Activated CD8-positive, alpha-beta memory T cell treated with anti-CD3 and anti-CD28 coated beads for 24 hours (primary cell): ENCODE measurements at places on chromosomes 6 and 20.

DNA sequence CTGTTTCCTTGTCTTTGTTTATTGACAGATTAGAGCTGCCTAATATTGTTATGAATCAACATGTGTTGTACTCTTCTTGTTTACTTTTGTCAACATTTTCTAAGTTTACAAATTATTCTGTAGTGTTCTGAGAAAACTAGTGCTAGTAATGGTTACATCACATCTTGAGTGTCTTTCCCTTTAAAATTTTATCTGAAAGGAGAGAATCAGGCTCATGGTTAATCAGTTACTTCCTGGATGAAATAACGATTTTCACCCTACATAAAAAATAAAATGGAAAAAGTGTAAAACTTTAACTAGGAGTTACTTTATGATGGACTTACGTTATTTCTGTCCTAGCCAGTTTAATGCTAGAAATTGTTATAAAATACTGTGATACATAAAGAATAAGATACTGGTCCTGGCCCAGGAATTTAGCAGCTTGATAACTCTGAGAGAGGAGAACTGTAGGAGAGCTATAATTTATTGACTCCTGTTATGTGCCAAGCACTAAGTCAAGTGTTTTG, 26.4 kb upstream of the BMP5 start:
- DNase-seq: no peak

- DNase-seq: no peak
Measured at GRCh38 chr6:42163981-42164380, 9.2 kb upstream of the GUCA1A start.

GRCh38 chr20:3162080-3162611, 2.5 kb upstream of the FASTKD5 start:
- DNase-seq: no peak

DNA sequence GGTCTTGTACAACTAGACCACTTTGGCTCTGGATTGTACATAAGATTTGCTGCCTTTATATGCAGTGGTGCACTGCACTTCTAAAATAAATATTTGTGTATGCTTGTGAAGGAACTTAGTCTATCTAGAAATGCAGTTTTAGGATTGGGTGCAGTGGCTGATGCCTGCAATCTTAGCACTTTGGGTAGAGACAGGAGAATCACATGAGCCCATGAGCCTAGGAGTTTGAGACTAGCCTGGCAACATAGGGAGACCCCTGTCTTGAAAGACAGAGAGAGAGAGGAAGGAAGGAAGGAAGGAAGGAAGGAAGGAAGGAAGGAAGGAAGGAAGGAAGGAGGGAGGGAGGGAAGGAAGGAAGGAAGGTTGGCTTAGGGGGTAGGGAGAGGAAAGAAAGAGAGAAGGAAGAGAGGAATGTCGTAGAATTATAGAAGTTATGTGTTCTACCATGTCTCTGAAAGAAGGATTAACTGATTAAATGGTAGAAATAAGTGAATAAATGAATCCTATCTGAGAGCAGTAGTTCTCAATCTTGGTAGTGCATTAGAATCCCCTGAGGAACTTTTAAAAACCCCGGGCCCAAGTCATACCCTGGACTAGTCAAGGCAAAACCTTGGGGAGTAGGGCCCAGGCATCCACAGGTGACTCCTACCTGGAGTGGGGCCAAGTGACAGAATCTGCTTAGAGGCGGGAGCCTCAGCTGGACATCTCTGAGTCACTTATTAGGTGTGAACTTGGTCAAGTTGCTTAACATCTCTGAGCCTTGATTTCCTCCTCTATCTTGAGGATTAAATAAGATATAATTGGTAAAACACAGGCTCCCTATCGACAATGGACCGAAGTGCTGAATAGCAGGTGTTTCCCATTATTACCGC, 130.3 kb downstream of the ZNF217 start:
- DNase-seq: no peak

- no peak for DNase-seq
Measured at GRCh38 chr6:159902620-159903019, 11.8 kb downstream of the MAS1 start.

- no peak for DNase-seq
Measured at GRCh38 chr20:20744170-20744725, 31.8 kb upstream of the RALGAPA2 start.

GRCh38 chr20:61746781-61747180, 318.9 kb downstream of the TAF4 start:
- no peak for DNase-seq

- no peak for DNase-seq
Measured at GRCh38 chr6:49639177-49639817, 2.7 kb upstream of the RHAG start.

- no peak for DNase-seq
Measured at GRCh38 chr20:35904982-35905663, 49.2 kb downstream of the SCAND1 start.

DNA sequence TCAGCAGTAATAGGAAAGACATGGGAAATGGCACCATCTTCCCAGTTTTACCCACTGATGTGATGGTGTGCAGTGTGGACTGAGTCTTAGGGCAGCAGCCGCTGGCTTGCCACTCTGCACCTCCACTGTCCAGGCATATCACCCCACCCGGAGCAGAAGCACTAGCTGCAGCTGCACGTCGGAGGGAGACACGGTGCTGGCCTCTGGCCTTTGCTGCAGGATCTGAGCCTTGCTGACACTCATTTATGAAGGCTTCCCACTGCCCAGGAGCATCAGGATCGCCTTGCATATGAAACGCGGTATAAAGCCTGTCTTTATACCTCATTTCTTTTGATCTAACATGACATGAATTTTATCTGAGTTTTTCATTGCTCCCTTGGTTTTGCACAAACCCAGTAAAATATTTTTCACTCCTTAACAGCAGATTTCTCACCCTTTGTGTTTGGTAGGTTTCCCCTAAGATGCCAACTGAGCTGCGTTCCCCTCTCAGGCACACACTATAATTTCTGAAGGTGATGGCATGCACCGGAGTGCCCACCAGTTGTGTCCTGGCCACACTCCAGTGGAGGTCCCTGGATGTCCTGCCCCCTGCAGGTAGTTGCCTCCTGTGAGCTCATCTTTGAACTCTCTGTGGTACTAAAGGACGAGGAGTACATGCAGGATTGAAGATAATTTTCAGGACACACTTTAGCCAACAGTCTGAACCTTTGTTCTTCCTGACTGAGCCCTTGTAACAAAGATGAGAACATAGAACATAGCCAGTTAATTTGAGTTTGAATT, 9.0 kb upstream of the EXOC2 start:
- no peak for DNase-seq

DNA sequence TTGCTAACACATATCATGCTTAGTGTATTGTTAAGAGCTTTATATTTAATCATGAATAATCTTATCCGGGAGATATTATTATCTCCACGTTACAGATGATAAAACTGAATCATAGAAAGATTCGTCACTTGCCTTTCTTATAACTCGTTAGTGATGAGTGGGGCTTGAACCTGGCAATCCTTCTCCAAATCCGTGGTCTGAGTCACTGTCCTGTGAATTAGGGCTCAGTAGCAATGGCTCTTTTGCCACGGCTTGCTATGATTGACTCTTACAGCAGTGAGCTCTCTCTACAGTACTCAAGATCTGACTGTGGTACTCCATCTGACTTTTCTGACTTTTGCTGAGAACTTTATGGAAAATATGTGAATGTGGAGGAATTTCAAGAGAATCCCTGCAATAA, 246.9 kb downstream of the PACRG start:
- no peak for DNase-seq

GRCh38 chr6:137871831-137872454, 4.9 kb downstream of the TNFAIP3 start:
- DNase-seq: no peak

- no peak for DNase-seq
Measured at GRCh38 chr6:157491571-157492232, 110.7 kb downstream of the ZDHHC14 start.

GRCh38 chr6:129267028-129267427, 384.1 kb downstream of the LAMA2 start:
- DNase-seq: no peak

DNA sequence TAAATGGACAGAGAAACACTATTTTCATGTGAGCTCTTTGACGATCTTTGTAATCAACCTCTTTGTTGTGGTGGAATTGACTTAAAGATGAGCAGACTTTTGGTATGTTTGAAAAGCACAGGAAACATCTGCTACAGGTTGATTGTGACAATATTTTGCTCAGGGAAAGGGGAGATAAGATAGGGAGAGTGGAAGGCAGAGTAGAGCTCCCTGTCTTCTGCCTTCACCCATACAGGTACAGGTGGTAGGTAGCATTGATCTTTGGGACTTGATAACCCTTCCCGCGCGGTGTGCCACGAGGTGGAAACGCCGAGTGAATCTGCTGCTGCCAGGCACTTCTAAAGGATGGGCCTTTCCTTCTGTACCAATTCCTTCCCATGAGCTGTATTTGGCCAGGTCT, 183.6 kb downstream of the UTRN start:
- DNase-seq: no peak

- DNase-seq: no peak
Measured at GRCh38 chr20:57003012-57003411, 263.4 kb downstream of the BMP7 start.

GRCh38 chr20:38209054-38209675, 44.1 kb upstream of the TGM2 start:
- no peak for DNase-seq

GRCh38 chr6:30364591-30364990, 19.6 kb downstream of the RPP21 start:
- DNase-seq: no peak

GRCh38 chr6:101650402-101651100, 257.0 kb downstream of the GRIK2 start:
- DNase-seq: no peak

DNA sequence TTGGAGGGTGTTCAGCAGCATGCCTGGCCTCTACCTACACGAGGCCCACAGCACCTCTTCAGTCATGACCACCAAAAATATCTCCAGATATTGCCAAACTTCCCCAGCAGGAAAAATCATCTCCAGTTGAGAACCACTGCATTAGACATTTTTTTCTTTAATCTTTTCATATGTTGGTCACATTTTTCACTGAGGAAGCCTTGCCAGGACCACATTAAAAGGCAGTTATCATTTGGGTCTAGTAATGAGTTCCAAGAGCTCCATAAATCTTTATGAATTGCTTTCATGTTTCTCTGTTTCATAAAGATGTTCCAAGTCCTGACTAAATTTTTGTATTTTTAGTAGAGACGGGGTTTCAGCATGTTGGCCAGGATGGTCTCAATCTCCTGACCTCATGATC, 28.8 kb downstream of the MTRES1 start:
- no peak for DNase-seq

- DNase-seq: no peak
Measured at GRCh38 chr6:108742041-108742440, 106.2 kb upstream of the ARMC2 start.

DNA sequence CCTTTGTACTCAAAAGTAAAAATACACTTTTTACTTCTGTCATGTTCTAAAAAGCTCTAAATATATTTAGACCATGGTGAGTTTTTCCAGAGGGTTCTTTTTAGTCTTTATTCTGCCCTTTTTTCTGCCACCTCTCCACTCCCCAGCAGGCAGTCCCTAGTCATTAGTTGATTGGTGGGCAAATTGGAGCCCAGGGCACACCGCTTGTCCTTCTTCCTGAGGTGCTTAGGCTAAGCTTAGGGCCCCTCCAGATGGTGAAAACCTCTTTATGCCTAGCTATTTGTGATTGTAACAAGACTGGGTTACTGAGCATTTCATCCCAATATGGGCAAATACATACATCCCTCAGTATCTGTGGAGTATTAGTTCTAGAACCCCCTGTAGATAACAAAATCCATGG, 6.2 kb downstream of the TREML1 start:
- DNase-seq: no peak

DNA sequence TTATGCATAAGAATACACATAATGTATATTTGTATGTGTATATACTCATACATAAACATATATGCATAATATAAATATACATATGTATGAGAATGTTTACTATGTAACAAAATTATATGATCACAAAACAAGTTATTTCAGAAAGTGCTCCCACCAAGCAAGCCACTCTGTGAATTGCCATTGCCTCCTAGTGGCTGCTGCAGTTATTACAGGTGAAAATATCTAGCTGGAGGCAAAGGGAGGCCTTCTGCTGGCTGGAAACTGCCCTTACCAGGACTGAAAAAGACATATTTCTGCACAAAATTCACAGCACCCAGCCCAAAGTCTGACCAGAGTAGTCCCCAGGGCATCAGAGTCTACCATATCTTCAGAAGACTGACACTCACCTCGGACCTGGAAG, 14.4 kb upstream of the ADAM33 start:
- DNase-seq: no peak

GRCh38 chr20:60052322-60052721, 94.1 kb downstream of the CDH26 start:
- DNase-seq: no peak

DNA sequence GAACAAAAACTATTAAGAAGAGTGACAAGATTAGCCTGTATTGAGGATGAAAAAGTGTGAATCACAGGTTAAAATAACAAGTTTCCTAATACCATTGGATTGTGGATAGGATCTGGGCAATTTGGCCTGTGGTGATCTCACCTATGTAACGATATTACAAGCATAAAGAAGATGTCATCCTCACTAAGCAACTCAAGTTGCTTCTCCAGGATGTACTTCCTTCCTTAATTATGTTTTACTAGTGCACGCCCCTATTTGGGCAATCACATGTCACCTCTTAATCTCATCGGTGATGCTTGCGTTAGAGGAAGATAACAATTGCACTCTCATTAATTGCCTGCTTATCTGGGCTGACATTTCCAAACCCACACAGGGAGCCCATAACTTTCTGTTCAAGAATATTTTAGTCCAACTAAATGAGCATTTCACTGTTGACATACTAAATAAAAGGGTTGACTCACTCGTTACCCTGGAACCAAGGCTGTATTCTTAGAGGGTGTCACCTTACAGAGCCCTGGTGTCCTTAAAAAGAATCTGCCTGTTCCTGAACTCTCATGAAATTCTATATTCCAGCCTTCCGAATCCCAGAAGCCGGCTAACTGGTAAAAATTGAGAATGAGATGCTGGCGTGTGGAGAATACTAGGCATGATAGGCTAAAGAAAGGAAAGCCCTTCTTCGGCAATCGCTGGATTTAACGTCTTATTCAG, 88.2 kb upstream of the ATXN1 start:
- DNase-seq: no peak

GRCh38 chr6:50305660-50306059, 255.9 kb upstream of the DEFB112 start:
- DNase-seq: no peak

GRCh38 chr6:54204921-54205591, 93.8 kb downstream of the MLIP start:
- no peak for DNase-seq

DNA sequence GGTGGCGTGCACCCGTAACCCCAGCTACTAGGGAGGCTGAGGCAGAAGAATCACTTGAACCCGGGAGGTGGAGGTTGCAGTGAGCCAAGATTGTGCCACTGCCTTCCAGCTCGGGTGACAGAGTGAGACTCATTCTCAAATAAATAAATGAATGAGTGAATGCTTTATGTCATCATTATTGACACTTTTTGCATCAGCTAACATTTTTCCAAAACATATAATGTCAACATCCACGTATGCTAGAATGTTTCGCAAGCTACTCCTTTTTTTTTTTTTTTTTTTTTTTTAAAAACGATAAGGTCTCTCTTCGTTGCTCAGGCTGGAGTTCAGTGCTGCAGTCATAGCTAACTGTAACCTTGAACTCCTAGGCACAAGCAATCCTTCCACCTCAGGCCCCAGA, 72.2 kb downstream of the SENP6 start:
- no peak for DNase-seq

- peak; percentile 55 for DNase-seq
Measured at GRCh38 chr6:32108094-32108627, 977 bp downstream of the TNXB start.
